ENCODE measurements at places on chromosomes 1 and 21. TPM values are rescaled to one million over a fixed set of nuclear protein-coding genes. Genes with fewer than 3 reads are reported as not detected.

The NT5C1A gene
- not detected for total RNA-seq

DNA sequence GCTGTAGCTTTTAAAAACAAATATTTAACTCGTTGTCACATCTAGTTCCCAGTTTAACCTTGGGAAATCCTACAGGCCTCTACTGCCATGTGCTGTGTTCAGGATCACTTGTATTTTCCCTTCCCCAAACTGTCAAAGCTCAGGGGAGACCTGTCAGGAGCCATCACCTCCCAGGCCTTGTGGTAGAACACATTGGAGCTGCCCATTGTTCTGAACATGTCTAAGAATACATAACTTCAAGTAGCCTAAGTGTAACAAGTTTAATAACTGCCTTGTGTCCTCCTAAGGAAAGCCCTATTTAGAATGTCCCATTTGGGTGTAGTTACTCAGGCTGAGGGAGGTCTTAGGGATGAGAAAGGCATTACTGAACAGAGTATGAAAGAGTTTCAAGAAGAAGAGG, 28.6 kb upstream of the PIGC start:
- no peak overlapping the region for H3K27ac ChIP-seq
- H3K36me3 ChIP-seq: no peaks in the 10 kb centered on the region
- DNase-seq: no peak
- H3K4me3 ChIP-seq: no peak overlapping the region
- H3K27me3 ChIP-seq: no peaks in the 10 kb centered on the region

The AKR7A2 gene
- total RNA-seq: 57.0 TPM

The PDPN gene
- 7.4 TPM for total RNA-seq

GRCh38 chr1:159598196-159598595, 10.6 kb downstream of the APCS start:
- H3K27ac ChIP-seq: no peak overlapping the region
- H3K4me3 ChIP-seq: no peak overlapping the region
- peak; percentile 98 for DNase-seq
- H3K27me3 ChIP-seq: no peaks in the 10 kb centered on the region

DNA sequence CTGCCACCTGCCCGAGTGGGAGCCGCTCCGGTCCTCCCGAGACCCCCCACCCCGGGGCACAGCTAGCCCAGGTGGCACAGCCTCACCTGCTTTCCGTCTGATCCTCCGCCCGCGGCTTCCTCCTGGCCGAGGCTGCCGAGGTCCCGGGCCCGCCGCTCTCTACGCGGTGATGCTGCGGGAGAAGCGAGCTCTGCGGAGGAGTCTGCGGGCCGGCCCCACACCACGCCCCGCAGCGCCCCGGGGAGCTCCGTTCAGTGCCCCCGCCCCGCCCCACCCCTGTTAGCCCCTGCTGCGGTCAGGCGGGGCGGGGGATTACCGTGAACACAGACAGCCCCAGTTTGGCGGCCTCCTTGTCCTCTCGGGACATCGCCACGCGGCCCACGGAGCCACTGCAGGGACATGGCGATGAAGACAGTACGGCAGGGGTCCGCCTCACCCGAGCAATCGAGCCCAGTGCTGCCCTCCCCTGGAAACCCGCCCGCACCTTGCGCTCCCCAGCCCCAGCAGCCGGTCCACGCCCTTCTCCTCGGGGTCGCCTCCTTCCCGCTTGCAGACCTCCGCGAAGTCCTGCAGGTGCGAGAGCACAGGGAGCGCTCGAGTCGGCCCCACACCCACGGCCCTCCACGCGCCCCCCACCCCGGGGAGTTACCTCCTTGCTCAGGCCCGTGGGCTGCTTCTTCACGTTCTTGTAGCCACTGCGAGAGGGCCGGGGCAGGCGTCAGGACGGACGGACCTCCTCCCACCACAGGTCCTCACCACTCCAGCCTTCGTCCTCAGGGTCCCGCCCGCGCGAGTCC, 933 bp downstream of the C1orf35 start:
- H3K36me3 ChIP-seq: peaks cover 40% of the 10 kb centered on the region
- no peak overlapping the region for H3K27ac ChIP-seq
- no peaks in the 10 kb centered on the region for H3K27me3 ChIP-seq

The PER3 gene
- total RNA-seq: 18.8 TPM

DNA sequence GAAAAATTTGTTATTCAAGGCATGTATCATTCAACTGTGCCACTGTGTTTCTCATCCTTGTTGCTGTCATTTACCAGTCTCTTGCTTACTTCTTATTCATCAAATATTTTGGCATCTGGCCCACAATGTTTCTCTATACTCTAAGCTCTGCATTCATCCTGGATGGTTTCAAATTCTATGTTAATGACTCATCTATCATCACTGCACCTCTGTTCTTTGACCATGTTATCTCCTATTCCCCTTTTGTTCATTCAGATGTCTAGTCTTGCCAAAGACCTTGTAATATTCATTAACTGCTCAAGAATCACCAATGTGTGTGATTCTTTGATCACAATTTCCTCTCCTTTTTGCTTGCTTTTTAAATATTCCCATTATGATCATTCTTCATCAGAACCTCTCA, 54.6 kb upstream of the PRKACB start:
- H3K27ac ChIP-seq: no peak overlapping the region
- H3K4me3 ChIP-seq: no peak overlapping the region
- no peaks in the 10 kb centered on the region for H3K27me3 ChIP-seq

Data from fibroblast of lung (primary cell).